SK-N-SH (cell line): ENCODE measurements at places on chromosomes 4 and X.

DNA sequence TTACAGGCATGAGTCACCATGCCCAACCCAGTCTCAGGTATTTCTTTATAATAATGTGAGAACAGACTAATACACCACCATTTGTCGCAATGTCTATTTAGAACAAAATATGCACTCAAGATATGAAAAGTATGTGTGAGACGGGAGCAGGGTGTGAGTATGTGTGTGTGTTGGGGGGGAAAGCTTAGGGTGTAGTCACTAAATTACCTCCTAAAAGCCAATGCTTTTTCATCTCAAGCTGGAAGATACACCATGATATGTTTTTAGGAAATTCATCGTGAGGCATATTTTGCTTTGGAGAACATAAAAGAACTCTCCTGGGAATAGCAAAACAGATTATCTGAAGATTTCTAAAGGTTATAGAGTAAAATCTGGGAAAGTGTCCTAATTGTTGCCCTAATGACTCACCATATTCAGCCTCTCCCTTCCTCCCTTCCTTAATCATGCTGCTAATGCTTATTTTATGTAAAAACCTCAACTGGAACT, 262.7 kb downstream of the PDHA2 start:
- no peak for DNase-seq

DNA sequence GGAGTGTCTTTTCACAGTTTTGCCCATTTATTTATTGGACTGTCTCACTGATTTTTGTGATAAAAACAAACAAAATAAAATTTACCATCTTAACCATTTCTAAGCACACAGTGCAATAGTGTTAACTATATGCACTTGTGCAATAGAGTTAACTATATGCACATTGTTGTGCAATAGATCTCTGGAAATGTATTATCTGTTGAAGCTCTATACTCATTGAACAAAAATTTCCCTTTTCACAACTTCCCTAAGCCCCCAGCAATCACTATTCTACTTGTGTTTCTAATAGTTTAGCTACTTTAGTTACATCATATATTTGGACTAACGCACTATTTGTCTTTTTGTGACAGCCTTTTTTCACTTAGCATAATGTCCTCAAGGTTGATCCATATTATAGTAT, 59.7 kb upstream of the BEX4 start:
- DNase-seq, result no peak

- DNase-seq, result no peak
Measured at GRCh38 chrX:137195296-137195695, 161.5 kb upstream of the GPR101 start.

DNA sequence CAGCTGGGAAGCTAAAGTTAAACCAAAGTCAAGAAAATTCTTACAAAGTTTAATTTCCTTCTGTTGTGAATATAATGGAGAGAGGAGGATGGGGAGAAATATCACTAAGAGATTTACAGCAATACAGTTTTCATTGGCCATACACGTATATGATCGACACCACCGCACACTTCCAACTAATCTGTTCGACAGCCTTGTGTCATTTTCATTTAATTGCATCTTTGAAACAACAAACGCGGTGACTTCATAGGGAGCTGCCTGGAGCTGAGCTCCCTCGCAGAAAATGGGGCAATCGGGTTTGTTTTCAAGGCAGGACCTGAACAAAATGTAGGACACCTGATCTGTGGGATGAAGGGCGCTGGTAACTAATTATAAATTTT, 1.3 kb downstream of the PTPN13 start:
- peak; percentile 12 for DNase-seq

GRCh38 chr4:170231377-170231776, 141.6 kb upstream of the AADAT start:
- DNase-seq, result no peak

GRCh38 chr4:138445098-138445497, 202.9 kb upstream of the SLC7A11 start:
- DNase-seq, result no peak

GRCh38 chr4:127463883-127464282, 168.9 kb upstream of the INTU start:
- DNase-seq, result no peak

GRCh38 chr4:73742490-73743160, 2.3 kb downstream of the CXCL8 start:
- DNase-seq, result no peak

GRCh38 chr4:87103691-87104187, 116.7 kb downstream of the KLHL8 start:
- no peak for DNase-seq

DNA sequence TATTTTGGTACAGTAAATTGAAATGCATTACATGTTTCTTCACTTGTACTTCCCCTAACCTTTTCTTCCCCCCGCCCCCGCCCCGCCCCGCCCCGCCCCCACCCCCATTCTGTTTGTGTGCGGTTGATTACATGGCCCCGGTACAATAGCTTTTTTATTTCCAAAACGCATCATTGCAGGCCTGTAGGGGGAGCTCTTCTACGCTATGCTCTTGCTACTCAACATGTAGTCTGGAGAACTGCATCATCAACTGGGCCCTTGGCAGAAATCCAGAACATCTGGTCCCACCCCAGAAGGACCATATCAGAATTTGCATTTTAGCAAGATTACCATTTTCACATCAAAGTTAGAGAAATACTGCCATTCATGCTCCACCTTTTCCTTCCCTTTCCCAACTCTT, 333.3 kb upstream of the DDX53 start:
- DNase-seq, result peak; percentile 31

DNA sequence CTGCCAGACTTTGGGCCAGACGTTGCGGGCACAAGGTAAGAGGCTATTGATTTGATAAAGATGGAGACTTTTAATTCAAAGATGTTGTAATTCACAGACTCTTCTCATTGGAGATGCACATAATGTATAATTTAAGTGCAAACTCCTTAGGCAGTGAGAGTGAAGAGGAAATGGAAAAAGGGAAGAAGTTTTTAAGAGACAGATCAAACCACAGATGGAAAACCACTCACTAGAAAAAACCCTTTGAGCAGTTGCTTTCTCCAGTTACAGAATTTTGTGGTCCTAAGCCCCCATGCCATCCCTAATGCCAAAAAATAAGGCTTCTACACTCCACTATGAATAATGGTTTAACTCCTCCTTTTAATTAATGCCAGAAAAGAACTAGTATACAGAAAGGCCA, 977.1 kb upstream of the PRKX start:
- no peak for DNase-seq

GRCh38 chrX:12975991-12976558, 1.2 kb downstream of the TMSB4X start:
- peak; percentile 67 for DNase-seq

- DNase-seq, result no peak
Measured at GRCh38 chrX:110021258-110022022, 18.5 kb downstream of the TMEM164 start.

- peak; percentile 38 for DNase-seq
Measured at GRCh38 chr4:40140196-40140595, 56.6 kb upstream of the RHOH start.

GRCh38 chr4:86973668-86974067, 38.9 kb downstream of the AFF1 start:
- DNase-seq, result no peak

DNA sequence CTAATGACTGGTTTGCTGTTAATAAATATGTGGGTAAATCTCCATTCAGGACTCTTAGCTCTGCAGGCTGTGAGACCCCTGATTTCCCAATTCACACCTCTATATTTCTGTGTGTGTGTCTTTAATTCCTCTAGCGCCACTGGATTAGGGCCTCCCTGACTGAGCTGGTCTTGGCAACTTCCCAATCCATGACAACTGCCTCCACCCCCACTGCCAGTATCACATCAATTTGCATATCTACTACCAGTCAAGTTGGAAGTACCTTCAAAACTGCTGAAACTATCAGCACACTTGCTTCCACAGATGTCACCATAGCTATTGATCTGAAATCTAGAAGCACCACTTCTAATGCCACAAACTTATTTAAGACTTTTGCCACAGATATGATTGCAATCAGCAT, 27.6 kb downstream of the OPRPN start:
- no peak for DNase-seq

- DNase-seq, result no peak
Measured at GRCh38 chr4:110139111-110139510, 59.3 kb downstream of the ELOVL6 start.

GRCh38 chr4:177393236-177393635, 49.0 kb downstream of the AGA start:
- no peak for DNase-seq

DNA sequence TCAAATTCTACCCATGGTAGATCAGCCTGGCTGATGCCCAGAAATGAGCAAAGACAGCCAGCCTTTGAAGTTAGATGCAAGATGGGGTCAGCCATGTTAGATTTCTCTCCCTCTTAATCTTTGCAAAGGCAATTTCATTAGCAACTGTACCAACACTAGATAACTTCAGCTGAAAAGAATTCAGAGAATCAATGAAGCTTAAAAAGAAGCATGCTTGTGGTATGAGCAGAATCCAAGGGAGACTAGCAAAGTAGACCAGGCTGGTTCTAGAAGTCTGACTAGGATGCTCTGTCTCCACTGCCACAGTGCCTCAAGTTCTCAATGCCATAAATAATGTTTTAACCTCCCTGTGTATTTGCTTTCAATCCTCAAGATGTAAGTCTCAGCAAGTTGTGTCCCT, 247.3 kb downstream of the SLC7A11 start:
- no peak for DNase-seq

- DNase-seq, result no peak
Measured at GRCh38 chrX:635428-636090, 5.0 kb downstream of the SHOX start.

DNA sequence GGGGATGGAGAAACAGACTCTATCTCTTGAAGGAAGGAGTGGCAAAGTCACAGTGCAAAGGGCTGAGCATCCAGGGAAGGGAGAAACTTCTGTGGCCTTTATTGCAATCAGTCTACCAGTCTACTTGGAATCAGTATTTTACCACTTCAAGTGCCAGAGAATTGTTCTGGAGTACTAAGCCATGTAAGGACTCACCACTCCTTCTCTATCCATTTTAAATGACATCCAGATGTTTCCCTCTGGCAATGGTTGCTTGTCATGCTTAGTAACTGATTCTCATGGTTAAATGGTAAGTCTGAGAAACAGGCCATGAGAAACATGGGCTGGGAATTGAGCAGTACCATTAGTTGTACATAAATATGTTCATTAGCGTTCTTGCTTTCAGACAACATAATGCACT, 21.1 kb upstream of the SMIM10 start:
- DNase-seq, result no peak

- DNase-seq, result no peak
Measured at GRCh38 chr4:14259936-14260335, 632.4 kb upstream of the BOD1L1 start.

- peak; percentile 65 for DNase-seq
Measured at GRCh38 chrX:72477781-72478181, 94.9 kb downstream of the HDAC8 start.

DNA sequence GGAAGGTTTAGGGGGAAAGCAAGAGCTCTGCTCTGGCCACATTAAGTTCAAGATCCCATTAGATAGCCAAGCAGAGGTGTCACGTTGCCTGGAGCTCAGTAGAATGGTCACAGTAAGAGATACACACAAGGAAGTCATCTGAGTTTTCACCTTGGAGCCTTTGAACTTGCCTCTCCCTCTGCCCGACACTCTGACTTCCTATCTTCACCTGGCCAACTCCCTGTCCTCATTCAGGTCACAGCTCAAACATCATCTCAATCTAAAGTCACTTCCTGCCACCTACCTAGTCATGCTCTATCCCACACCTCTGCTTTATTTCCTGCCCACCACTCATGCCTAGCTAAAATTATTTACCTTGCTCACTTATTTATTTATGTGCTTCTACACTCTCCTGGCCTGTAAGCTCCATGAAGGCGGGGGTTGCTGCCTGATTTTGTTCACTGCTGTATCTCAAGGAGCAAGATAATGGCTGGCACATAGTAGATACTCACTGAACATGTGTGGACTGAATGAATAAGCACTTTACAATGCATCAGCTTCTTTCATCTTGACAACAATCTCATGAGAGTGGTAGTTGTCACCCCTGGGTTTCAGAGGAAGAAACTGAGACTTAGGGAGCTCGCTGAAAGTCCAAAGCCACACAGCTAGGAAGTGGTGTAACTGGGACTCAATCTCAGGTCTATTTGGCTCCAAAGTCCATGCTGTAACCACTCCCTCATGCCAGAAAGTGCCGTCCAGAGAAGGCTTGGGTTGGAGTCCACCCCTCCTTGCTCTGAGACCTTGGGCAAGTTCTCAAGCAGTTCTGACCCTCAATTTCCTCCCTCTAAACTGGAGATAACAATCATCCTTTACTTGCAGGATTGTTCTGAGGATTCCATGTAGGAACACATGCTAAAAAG, 40.3 kb downstream of the EFNB1 start:
- no peak for DNase-seq

DNA sequence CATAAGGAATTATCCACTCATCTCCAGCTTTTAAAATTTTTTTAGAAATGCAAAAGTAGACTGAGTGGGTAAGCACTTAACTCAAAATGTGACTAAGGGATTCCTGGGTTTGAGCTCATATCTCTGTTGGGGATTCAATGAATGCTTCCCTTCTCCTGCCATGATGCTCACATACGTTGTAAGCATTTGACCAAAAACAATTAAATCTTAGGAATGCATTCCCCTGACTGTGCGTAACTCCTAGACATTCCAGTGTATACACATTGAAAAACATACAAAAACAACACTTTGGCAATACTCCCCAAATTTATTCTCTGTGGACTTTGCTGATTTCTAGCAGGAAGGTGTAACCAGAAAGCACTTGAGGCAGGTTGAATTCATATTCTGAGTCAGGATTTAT, 29.8 kb downstream of the SPANXA2 start:
- DNase-seq, result no peak

DNA sequence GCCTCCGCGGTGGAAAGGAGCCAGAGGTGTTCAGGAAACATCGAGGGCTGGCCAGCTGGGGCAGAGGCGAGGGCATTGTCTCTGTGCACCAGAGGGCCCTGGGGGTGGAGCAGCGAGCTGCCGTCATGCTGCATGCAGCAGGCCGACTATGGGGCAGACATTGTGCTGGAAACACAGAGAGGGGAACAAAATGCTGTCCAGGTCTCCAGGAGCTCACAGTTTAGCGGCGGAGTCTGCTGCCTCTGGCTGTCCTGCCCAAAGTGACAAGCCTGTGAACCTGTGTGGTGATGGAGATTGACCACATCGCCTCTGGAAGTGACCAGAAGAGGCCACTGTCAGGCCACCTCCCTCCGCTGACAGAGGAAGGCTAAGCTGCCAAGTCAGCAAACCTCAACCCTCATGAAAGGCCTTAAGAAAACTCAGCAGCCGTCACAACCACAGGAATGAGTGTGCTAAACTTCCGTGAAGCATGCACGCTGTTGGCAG, 20.1 kb upstream of the SASH3 start:
- DNase-seq, result no peak

DNA sequence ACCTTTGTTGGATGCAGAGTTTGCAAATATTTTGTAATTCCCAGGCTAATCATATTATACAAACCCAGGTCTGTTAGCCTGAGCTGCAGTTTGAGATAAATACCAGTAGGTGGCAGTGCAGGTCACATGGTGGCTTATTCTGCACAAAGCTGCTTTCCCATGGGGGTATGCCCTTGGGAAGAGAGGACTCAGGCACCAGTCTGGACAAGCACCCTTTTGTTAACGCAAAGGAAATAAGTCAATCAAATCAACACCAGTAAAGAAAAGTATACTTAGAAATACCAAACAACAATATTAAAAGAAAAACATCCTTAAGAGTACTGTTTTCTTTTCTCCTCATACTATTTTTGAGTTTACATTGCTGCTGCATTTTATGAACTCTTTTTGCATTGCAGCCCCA, 389.0 kb upstream of the ZFP42 start:
- DNase-seq, result peak; percentile 67
